ENCODE measurements at places on chromosomes 1 and 21.

DNA sequence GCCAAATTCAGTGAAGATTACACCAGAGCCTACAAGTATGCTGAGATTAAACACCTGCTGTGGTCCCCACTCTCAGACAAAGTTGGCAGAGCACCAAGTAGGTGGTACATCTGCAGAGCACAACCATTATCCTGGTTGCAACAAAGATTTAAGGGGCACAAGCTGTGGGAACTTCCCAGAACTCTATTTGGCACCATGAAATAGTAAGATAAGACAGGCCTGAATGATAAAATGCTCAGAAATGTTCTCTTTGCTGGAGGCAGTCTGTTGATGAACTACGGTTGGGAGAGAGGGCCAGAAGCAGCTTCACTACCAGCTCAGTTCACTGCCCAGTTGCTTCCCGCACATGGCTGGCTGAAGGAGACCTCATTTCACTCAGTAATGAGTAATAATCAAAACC, 19.9 kb downstream of the RPL5 start:
- no peak for DNase-seq

DNA sequence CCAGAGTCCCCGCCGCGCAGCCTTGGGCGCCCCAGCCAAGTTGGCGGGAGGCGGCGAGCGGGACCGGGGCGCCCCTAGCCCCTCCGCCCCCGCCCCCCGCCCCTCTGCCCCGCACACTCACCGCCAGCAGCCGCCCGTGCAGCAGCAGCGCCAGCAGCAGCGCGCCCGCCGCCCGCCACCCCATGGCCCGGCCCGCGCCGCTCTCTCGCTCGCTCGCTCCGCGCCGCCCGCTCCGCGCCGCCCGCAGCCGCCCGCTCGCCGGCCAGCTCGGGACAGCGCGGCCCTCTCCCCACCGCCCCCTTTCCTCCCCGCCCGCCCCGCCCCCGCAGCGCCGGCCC, at the start of gene HSPG2:
Gene HSPG2 (minus strand): TSS at position 277 of the 338 bp plus-strand sequence. CDS start 93 bp downstream, at position 184.
- DNase-seq, result no peak

DNA sequence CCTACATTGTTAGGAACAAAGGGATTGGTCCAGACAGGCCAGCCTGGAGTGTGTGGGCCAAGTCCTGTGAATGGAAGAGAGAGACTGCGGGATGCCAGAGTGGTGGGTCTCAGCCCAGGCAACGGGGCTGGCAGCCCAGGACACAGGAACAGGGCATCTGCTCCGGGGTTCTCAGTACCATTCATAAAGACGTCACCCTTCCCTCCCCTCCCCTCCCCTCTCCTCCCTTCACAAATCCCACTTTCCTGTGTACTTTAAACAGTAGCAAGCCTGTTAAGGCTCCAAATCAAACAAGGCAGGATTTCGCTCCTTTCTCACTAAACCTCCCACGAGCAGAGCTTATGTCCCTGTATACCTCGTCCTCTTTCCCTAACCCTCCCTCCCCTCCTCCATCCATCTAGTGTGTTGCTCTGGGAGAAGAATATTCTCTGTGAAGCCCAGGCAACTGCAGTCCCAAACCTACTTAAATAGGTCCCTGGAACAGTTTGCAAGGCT, 4.2 kb upstream of the PLXNA2 start:
- no peak for DNase-seq

DNA sequence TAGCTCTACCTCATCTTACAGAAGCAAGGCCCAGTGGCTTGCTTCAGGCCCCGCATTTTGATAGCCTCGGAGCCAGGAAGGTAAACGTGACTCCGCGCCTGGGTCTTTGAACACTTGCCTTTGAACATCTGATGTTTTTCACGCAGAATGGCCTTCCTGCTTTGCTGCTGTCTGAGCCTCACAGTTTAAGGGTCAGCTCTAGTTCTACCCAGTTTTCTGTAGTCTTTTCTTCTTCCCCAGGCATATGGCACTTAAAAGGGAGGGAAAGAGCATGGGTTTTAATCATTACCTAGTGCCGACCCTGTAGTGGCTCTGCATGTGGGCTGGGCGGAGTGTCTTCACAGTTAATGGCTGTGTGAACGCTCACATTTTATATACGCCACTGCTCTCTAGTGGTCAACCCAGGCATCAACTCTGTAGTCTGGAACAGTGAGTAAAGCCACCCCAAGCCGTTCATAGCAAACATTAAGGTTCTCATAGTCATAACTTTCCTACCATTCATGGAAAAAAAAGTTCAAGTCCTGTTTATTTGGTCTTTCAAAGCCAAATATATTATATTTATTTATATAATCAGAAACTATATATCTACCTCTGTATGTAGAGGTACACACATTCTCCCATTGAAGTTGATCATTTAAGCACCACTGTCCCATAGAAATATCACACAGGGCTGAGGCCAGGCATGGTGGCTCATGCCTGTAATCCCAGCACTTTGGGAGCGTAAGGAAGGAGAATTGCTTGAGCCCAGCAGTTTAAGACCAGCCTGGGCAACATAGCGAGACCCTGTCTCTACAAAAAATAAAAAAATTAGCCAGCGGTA, 78.1 kb downstream of the IER5 start:
- DNase-seq, result peak; percentile 32

GRCh38 chr1:19654386-19654785, 10.3 kb downstream of the NBL1 start:
- DNase-seq, result no peak

GRCh38 chr1:52976183-52977035, 49.3 kb downstream of the SCP2 start:
- no peak for DNase-seq

DNA sequence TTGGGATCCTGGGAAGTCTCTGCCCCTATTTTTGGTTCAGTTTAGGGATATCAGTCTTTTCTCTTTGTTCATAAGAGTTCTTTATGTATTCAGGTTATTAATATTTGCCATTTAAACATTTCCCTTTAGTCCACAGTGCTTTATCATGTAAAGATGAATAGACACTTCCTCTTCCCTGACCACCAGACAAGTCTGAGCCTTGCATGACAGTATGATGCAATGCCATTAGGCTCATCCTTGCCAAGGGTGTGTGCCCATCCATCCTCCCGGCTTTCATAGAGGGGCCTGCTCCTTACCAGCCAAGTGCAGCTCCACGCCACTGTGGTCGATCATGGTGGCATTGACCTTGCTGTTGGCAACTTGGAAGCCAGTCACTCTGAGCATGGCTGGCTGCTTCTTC, 52.1 kb downstream of the ZSCAN20 start:
- DNase-seq, result no peak

DNA sequence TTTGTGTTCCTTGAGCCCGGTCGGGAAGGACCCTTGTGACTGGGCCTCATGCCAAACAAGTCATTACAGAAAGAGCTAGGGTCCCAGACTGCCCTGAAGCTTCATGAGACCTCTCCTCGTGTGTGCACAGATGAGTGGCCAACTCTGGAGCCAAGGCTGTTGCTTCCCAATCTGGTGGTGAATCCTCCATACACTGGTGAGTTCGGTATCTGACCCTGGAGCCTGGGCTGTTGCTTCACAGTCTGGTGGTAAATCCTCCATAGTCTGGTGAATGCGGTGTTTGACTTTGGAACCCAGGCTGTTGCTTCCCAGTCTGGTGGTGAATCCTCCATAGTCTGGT, 737.8 kb downstream of the MATN1 start:
- no peak for DNase-seq

DNA sequence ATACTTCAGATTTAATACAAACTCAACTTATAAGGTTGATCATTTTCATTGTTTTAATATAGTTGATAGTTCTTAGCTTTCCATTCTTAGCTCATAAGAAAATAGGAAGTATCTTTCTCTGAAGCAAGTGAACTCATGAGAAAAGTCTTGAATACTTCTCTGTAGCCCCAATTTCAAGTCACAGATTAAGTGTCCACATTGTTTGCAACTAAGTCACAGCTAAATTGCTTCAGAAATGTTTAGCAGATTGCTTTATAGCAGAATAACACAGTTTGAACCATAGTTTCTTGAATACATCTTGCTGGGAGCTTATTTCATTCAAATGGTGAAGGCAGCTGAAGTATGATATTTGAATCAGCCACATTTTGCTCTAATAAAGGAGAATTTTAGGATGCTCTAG, 10.6 kb upstream of the PKN2 start:
- no peak for DNase-seq

DNA sequence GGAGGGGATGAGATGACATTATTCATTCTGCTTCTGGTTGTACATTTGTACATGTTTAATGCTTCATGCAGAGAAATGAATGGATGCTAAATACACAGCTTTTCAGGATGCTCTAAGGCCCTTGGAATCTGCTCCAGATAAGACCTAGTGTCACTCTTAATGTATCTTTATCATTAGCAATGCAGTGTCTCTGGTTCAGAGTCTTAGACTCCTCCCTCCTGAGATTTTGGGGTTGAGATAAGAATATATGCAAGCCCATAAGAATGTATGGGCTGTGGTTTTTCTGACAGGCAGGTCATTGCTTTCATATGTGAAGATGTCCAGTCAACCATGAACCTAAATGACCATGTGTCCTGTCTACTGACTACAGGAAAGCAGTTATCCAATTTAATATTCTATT, 415.5 kb downstream of the RPS6KC1 start:
- DNase-seq, result no peak

GRCh38 chr1:14222086-14222485, 376.4 kb upstream of the KAZN start:
- DNase-seq, result no peak

DNA sequence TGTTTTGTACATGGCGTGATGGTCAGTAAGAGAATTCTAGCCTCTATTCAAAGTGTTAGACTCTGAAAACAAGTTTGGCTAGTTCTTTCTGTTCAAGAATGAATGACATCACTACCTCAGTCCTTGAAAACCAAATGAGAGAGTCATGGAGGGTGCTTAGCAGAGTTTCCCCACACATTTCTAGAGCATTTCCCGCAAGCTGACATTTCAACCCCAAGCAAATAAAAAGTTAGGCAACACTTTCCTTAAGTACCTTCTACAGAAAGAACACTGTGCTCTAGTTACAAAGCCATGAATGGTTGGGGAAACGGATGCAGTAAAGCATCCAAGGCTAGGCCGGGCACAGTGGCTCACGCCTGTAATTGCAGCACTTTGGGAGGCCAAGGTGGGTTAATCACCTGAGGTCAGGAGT, 47.9 kb upstream of the SLC44A3 start:
- no peak for DNase-seq

DNA sequence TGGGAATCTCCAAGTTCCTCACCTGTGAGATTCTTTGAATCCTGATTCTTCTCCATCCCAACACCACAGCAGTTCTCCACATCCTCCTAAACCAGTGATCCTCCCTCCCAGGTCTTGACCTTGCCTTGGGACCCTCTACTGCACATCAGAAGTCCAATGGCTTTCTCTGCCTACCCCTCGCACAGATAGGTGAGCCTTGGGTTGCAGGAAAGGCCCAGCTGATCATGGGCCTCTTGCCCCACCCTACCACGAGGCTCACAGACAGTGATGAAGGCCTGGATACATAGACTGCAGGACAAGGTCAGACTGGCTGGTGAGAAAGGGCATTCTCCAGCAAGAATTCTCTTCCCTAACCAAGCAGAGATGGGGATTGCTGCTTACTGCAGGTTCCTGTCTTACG, 825 bp downstream of the FABP3 start:
- DNase-seq, result no peak

DNA sequence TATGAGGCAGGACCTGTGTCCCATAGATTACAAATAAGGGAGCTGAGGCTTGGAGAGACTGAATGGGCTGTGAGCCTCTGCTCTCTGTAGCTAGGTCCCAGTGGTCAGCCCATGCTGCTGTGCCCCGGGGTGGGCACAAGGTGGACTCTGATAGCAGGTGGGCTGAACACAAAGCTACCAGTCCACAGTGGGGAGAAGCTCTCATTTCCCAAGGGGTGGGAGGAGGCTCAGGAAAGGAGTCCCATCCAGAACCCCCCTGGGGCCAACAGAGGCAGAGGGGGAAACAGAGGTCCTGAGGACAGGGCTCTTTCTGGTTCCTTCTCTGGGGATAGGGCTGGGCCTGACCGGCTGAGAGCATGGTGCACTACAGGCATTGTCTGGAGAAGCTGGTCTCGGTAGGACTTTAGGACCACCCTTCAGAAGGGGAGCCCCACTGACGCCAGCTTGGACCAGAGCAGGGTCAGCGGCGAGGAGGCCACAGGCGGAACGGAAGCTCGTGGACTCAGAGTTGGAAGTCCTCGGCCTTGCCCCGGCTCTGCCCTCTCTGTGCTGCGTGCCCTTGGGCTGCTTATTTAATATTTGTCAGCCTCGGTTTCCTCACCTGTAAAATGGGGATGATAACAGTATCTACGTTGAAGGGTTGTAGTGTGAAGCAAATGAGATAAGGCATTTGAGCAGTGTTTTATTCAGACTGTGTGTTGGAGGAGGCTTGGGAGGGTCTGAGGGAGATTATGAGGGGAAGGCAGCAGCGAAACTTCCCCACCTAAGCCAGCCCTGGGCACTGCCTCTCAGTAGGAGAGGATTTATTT, 26.6 kb downstream of the SDE2 start:
- no peak for DNase-seq

- no peak for DNase-seq
These were observed 210.9 kb downstream of the DSCAM start for GRCh38 chr21:40636026-40636425.

DNA sequence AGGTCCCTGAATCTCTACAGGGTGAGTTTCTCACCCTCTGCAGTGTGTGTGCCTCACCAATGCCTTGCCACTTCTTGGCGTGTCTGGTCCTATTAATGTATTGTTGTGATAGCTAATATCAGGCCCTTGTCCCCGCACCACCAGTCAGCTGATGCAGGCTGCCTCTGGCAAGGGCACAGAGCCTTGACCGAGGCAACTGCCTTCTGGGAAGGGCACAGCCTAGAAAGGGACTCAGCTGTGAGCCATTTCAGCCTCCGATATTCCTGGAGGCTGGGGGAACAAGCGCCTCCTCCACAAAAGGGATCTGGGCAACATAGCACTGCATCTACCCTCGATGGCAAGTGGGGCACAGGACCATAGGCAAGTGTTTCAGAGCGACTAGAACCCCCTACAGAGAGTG, 27.0 kb downstream of the IL10RB start:
- DNase-seq, result no peak

GRCh38 chr1:152873495-152873894, 4.6 kb upstream of the SMCP start:
- no peak for DNase-seq
